ENCODE measurements at places on chromosomes 3 and 15.
A peak's percentile ranks its signal among the peaks of the same experiment; 100 is the strongest.

- DNase-seq = no peak
Measured at GRCh38 chr3:133547432-133548041, 25.9 kb upstream of the CDV3 start.

- no peak for DNase-seq
Measured at GRCh38 chr3:4162096-4162495, 141.1 kb upstream of the SETMAR start.

- no peak for DNase-seq
Measured at GRCh38 chr15:98009169-98009568, 48.7 kb downstream of the ARRDC4 start.

DNA sequence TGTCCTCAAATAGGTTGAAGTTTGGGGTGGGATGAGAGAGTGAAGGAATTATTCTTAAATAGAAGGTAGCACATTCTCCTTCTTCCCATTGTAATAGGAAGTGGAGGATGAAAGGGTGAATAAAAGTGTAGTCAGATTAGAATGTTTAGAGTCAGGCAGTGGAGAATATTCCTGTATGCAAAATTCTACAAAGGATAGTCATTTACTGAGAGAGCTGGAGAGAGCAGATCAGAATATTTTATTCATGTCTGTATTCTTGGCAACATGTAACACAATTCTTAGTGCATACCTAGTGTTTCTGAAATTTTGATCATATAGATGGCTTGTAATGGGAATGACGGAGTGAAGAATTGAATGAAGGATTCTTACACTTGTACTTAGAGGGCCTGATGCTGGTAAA is 139.1 kb downstream of the LSAMP start:
- no peak for DNase-seq

GRCh38 chr3:37456781-37457180 is 282.4 kb upstream of the LRRFIP2 start:
- no peak for DNase-seq

- peak; percentile 47 for DNase-seq
Measured at GRCh38 chr15:69713726-69714559, 261.3 kb downstream of the RPLP1 start.

- no peak for DNase-seq
Measured at GRCh38 chr3:171465763-171466162, 5.6 kb upstream of the TNIK start.

DNA sequence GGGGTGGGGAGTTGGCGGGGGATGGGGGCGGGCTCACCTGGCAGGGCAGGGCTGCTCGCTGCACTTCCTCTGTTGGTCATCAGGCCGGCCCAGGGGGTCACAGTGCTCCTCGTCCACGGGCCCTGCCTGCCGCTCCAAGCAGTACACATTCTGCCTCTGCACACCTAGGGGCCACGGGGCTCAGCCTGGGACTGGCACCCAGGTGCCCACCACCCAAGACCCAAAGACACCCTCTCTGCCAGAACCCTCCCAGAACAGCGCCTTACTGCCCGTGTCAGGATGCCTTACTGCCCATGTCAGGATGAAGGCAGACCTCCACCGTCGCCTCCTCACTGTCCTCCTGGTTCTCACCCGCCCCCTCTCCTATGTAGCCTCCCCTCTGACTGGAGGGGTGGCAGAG is 43.2 kb downstream of the ADAMTS7 start:
- DNase-seq = no peak

DNA sequence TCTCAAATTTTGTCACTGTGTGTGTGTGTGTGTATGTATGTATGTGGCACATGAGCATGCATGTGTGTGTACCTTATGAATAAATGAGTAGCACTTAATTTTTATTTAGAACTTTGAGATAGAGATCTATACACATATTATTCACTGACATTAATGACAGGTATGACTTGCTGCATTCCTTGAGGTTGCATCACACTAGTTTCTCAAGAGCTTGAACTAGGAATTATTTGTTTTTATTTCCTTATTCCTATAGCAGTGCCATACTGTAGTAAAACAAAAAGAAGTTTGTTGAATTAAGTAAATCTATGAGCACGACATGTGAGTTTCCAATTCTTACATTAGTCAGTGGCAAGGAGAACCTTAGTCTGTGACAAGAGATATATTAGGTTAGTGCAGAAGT is 943.9 kb downstream of the ROBO1 start:
- DNase-seq = no peak

GRCh38 chr15:88262064-88262463 is 5.5 kb upstream of the NTRK3 start:
- DNase-seq = no peak

DNA sequence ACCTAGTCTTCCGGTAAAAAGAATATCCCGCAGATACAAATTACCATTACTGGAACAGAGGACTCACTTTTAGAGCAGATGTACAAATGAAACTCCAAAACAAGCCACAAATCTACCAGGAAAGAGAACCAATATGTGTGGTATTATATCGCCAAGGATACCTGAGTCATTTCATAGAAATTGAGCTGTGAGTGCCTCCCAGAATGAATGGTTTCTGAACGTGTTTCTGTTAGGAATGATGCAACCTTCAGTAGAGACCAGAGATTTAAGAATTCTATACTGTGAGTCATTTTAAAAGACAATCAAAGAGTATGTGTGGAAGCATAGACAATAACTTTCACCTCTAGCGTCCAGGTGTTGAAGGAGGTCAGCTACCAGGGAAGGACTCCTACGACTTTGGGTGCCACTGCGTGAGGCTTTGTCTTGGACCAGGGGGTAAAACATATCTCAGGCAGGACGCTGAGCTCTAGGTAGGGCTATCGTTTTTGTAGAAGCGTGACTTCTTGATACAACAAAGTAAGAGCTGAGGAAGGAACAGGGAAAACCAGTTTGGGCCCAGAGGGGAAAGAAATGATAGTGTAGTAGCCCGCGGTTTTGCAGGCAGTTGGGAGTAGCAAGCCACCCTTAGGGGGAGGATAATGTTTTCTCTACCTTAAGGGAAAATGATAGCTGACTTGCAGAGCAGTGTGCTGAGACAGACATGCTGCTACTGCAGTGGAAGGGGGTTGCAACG is 210.4 kb downstream of the TP63 start:
- DNase-seq = no peak

DNA sequence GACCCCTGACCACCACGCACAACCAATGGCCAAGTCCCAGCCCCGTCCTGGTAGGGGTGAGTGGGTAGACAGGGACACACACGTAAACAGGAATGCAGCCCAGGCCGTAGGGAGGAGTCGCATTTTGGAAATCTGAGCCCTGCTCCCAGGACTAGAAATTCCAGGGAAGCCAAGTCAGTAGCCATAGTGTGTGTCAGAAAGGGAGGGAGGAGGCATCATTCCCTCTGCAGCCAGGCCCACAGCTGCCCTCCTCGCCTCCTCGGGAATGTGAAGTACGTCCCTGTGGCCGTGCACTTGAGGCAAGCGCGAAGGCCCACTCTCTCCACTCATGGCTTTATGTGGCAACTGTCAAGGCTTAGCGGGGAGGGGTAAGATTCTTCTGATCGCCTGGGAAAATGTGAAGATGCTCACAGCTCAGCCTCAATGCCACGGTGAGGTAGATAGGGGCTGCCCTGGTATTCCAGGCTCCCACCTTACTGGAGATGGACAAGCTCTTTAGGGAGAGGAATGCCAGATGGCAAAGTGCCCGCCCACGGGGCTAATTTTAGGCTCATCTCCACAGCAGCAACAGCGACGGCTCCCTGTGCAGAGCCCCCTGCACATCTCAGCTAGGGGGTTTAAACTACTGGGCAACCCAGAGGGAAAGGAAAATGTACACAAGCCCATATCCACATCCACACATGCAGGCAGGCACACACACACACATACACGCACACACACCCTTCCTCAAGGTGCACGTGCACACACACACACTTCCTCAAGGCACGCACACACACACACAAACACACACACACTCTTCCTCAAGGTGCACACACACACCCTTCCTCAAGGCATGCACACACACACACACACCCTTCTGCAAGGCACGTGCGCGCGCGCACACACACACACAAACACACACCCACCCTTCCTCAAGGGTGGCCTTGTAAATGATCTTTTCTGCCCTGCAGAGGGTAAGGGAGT is 65.5 kb downstream of the ADCY5 start:
- no peak for DNase-seq

DNA sequence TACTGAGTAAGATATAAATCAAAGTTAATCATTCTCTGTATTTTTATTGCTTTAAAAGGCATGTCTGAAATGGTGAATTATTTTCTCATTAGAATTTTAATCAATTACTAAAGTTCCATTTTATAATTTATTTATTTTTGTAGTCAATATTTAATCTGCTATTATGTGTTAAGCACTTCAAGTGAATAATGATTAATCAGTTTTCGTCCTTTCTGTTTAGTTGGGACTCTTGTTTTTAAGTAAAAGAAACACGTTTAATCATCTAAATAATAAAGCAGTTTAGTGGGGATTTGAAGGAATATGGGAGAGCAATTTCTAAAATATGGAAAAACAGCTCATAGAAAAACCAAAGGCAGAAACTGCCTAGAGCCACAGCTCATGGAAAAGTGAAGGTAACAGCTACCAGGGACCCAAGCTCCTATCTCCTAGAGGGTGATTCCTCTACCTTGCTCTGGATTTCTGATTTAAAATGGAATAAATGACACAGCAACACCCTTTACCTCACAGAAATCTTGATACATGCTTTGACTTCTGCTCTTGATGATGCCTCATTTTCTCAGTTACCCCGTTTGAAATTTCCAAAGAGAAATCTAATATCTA is 28.0 kb upstream of the SUCNR1 start:
- no peak for DNase-seq

DNA sequence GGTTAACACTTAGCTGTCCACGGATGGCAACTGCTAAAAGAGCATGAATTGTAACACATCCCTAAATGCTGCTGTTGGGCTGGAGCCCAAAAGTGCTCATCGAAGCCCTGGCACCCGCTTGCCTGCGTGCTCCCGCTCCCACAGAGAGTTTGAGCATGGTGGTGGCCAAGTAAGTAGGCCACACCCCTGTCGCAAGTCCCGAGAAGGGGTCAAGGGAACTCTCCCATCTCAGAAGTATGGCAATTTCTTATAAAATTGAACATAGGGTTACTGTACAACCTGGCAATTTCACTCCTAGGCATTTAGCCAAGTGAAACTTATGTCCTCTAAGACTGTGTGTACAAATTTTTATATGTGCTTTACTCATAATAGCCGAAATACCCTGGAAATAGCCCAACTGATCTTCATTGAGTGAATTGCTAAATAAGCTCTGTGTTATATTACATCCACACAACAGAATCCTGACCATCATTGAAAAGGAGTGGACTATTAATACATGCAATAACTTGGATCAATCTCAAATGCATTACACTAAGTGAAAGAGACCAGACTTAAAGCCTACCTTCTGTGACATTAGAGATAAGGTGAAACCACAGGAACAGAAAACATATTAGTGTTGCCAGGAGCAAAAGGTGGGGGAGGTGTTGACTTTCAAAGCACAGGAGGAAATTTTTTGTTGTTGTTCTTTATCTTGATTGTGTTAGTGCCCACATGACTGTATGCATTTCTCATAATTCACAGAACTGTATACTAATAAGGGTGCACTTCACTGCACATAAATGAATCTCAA is 1.5 kb upstream of the GCSAM start:
- no peak for DNase-seq

DNA sequence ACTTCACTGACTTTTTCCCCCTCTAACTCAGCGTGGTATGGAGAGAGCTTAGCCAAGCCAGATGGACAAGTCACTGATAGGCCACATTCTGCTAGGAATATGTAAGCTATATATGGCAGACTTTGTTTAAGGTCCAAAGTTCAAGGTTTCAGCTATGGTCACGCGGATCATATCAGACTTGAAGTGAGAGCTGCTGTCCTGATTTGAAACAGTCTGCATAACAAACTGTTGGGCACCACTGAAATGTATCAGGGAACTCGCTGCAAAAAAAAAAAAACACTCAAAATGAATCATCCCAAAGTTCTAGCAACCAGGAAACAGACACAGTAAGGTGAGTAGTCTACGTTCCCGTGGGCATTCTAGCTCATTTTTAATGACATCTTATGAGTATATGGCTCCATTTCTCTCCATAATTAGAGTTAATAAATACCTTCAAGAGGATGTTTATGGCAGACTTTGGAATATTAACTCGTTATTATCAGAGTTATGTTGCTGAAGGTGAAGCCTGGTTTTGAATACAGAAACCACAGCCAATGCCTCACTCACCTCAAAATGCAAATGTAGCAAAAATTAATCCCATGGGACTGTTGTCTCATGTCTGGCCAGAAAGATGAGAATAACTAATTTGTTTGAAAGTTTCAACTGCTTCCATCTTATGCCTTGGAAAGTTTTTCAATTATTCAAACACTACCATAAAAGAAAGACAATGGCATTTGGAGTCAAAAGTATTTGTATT is 12.3 kb downstream of the DPH3 start:
- DNase-seq = no peak

- no peak for DNase-seq
Measured at GRCh38 chr3:9914011-9914410, 2.9 kb upstream of the IL17RC start.

DNA sequence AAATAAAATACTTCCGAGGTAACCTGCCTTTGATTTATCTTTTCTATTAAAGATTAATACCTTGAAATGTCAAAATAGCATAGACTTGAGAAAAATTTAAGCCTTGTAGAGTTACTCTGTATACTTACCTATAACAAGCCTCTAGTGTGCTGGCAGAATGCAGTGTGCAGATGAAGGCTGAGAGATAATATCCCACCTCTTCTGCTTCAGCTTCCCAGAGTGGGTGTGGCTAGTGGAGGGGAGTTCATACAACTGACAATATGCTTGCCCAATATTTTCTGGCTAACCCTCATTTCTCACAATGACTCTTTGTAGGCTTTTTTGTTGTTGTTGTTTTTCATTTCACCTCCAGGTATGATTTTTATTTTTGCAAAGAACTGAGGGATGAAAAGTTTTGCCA is 15.7 kb upstream of the ZBTB20 start:
- no peak for DNase-seq

GRCh38 chr3:70876154-70876553 is 563.7 kb upstream of the MDFIC2 start:
- no peak for DNase-seq

- no peak for DNase-seq
Measured at GRCh38 chr15:45866616-45867015, 231.8 kb downstream of the SQOR start.

DNA sequence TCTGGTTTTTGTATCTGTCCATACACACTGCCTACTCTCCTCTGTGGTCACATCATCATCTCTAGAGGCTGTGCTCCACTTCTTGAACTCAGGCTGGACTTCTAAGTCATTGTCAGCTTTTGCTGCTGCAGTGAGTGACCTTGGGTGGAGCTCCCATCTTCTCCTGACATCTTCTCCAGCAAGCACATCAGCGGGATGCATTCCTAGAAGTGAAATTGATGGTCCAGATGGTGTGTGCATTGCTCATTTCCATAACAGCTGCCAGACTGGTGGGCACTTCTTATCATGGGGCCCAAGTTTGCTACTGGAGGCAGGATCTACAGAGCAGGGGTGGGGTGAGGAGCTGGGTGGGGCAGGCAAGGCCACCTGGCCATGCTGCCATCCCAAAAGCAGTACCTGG is 109.9 kb downstream of the DNAJB8 start:
- DNase-seq = no peak

- DNase-seq = no peak
Measured at GRCh38 chr3:169383770-169384169, 279.7 kb downstream of the MECOM start.

GRCh38 chr3:146780251-146780650 is 175.1 kb upstream of the PLSCR5 start:
- no peak for DNase-seq

- DNase-seq = no peak
Measured at GRCh38 chr3:187098923-187099512, 40.3 kb downstream of the RPL39L start.

Measured in activated T-helper 1 cell treated with anti-CD3 and anti-CD28 coated beads, Interleukin-2, amount 50 U/mL, for 16 hours (primary cell).